ENCODE measurements at places on chromosomes 5 and 9.

- DNase-seq = no peak
Observed at GRCh38 chr9:82538634-82539033, 524.3 kb downstream of the RASEF start.

DNA sequence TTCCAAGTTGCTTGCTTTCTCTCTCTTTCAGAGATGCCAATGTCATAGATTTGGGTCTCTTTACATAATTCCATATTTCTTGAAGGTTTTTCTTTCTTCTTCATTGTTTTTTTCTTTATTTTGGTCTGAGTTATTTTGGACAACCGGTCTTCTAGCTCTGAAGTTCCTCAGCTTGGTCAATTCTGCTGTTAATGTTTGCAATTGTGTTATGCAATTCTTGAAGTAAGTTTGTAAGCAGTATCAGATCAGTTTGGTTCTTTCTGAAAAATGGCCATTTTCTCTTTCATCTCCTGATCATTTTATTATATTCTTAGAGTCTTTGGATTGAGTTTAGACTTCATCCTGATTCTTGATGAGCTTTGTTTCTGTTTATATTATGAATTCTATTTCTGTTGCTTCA is 16.4 kb upstream of the PRDM9 start:
- DNase-seq = no peak

GRCh38 chr5:137613554-137614265 is 114.6 kb upstream of the SPOCK1 start:
- no peak for DNase-seq

- DNase-seq = no peak
Observed at GRCh38 chr5:66438087-66438486, 158.1 kb upstream of the MAST4 start.

DNA sequence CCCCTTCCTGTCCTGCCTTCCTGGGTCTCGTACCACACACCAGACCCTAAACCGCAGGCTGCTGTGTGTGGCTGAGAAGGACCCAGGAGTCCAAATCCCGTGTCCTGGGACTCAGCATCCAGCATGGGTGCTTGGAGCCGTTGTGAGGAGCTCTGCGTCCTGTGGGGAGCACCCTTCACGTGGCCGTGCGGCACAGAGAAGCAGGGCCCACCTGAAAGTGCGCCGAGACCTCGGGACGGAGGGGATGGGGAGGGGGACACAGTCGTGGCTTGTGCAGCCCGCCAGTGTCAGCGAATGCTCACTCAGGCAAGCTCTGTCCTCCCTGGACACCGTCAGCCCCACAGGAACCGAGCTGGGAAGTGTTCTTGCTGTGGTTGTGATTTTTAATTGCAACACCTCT is 244.6 kb downstream of the CACNA1B start:
- no peak for DNase-seq

GRCh38 chr9:6219040-6219439 is 3.4 kb downstream of the IL33 start:
- DNase-seq = no peak

GRCh38 chr9:129602598-129603415 is 18.1 kb downstream of the C9orf50 start:
- no peak for DNase-seq

DNA sequence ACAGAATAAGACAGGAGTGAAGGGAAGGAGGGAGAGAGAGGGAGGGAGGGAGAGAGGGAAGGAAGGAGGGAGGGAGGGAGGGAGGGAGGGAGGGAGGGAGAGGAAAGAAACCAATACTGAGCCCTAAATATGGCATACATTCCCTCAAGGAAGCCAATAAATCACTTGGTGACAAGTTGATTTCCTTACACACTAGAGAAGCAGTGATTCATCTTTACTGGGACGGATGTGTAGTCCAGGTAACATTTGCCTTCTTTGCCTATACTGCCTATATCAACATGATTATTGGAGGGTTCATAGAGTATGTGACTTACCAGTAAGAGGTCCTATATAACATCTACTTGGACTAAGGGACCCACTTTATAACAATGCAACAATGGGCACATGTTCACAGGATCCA is 83.2 kb downstream of the TRIM36 start:
- no peak for DNase-seq

- no peak for DNase-seq
Observed at GRCh38 chr5:159490507-159490906, 160.2 kb upstream of the IL12B start.

DNA sequence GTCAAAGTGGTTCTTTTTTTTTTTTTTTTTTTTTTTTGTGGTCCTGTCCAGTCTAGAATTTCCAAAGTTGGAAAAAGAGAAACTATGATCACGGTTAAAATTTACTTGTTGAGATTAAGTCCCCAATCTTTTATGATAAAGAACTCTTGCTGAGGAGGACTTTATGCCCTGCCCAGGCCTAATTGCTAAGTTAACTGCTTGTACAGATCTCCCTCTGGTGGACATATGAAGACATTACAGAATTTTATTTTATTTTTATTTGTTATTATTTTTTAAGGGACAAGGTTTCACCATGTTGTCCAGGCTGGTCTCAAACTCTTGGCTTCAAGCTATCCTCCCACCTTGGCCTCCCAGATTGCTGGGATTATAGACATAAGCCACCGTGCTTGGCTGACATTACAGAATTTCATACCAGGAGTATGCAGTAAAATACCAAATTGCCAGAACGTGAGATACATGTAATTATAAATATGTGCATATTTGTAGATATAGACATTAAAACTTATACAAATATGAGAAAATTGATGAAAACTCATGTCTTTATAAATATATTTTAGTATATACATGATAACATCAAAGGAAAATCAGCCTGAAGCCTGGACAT is 91.2 kb downstream of the RFK start:
- DNase-seq = no peak

DNA sequence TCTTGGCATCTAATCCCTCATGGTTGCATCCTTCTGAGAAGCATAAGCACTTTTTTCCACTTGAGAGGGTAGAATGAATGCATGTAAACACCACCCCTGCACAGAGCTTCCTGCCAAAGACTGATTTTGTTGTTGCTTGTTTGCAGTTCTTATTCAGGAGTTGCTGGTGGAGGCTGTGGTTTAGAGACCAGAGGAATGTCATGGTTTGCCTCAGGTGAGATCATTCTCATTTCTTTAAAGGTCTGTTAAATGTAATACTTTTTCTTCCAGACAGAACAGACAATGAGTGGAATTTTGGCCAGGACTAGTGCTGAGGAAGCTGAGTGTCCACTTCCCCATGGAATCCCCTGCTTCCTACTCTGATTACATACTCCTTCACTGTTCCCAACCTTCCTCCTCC is 3.2 kb upstream of the TNC start:
- DNase-seq = no peak

- no peak for DNase-seq
Observed at GRCh38 chr9:89488131-89488530, 9.8 kb downstream of the SEMA4D start.

Data from stimulated activated CD8-positive, alpha-beta memory T cell treated with anti-CD3 and anti-CD28 coated beads, Interleukin-4, amount 100 ng/mL, for 24 hours (primary cell).